ENCODE measurements at places on chromosomes 3 and 15. TPM values are rescaled to one million over a fixed set of nuclear protein-coding genes. Genes with fewer than 3 reads are reported as not detected.

Gene LRRK1
- 3.0 TPM for total RNA-seq

Gene BCHE
- 2.3 TPM for total RNA-seq

GRCh38 chr3:175338775-175339535, 479.8 kb downstream of the NAALADL2 start:
- no peak for DNase-seq

- no peak for DNase-seq
Measured at GRCh38 chr3:42172047-42172654, 81.0 kb downstream of the TRAK1 start.

GRCh38 chr15:41513506-41514227, at the start of gene LTK:
Gene LTK, minus strand, starts transcription at chr15:41513827. Its CDS starts 118 bp downstream, at chr15:41513709.
- DNase-seq, result no peak

DNA sequence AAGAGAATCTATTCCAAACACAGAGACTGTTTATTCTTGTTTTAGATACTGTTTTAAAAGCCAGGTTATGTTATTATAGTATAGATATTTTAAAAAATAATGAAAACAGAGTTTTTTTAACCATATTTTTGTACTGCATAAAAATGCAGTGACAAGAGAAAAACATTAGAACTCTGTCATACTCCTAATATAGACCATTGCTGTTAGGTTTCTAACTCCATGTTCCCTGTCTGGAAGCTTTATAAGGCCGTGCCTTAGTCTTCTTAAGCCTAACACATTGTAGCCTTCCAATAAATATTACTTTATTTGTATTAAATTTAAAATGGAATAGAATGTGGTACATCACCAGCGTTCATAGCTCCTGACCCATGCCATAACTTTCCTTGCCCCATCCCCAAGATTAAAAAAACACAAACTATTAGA, 53.2 kb downstream of the MBNL1 start:
- DNase-seq, result no peak

DNA sequence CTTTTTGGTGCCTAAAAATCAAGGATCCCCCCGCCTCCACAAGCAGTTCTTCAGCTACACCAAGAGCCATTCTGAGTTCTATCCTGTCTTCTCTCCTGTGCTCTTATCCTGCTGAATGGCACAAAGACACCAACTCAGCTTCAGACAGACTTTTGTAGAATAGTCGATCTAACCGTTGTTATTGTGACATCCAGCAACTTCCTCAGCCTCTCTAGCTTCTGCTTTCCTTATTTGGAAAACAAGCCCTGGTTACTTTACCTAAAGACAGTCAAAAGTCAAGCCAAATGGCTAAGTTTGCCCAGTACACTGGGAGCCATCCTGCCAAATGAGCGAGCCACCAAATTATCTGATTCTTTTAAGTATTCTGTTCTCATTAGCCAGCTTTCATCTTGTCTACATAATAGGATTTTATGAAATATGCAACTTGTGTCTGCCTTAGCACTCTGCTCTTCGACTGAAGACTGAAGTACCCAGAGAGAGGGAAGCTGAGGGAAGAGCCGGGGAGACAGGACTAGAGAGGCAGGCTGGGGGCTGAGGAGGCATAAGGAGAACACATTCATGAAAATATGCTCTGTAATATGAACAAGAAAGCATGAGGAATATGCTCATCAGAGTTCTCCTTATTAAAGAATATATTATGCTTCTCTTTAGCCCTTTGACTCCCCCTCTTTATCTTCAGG, 35.1 kb downstream of the LYZL4 start:
- DNase-seq, result no peak

Gene STRIT1
- 11.7 TPM for total RNA-seq

- DNase-seq, result peak; percentile 76
Measured at GRCh38 chr3:156674911-156675829, 780 bp downstream of the TIPARP start.

DNA sequence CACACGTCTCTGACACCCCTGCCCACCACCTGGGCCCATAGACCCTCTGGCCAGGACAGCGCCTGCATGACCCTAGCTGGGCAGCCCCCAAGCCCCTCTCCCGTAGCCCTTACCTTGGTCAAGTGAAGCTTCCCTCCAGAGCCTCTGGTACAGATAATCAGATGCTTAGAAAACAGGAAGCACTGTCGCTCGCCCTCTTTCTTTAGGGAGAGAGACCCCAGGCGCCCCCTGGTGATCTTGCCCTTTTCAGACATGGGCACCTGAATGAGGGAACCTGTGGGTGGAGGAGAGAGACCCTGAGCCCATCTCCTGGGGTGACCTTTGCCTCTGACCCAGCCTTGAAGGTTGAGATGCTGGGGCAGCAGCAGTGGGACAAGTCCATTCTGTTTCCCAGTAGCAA, 65.4 kb downstream of the RASGRF1 start:
- no peak for DNase-seq

Gene TM4SF18
- total RNA-seq, result 11.2 TPM

GRCh38 chr3:7695049-7695448, 806.6 kb upstream of the LMCD1 start:
- no peak for DNase-seq

Gene SNX33
- total RNA-seq, result 11.4 TPM

Gene ZIC4
- total RNA-seq, result not detected

Gene CYP1A2
- total RNA-seq, result not detected

Gene PRC1
- 3.4 TPM for total RNA-seq

Gene GRK7
- total RNA-seq, result not detected

Gene HDC
- total RNA-seq, result 0.52 TPM

Gene GOLGA6L9
- total RNA-seq, result 0.99 TPM

Gene PLA1A
- 2.8 TPM for total RNA-seq

- no peak for DNase-seq
Measured at GRCh38 chr15:70039917-70040316, 57.8 kb downstream of the TLE3 start.

Gene GXYLT2
- total RNA-seq, result 16.2 TPM

DNA sequence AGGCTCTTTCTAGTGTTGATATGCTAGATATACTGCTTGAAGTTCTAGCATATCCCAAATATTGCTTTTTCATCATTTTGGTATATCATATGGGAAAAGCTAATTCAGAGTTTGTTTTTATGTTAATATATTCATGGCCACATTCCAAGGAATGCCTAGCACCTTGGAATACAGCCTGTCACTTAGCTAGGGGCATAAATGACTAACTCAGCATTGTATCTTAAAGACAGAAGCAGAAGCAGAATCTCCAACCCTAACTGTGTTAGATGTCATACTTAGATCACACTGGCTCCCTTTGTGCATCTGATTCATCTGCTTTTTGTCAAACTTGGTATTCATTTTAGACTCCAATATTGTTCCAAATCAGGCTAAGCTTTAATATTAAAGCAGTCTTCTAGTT, 130.8 kb upstream of the TSPAN3 start:
- DNase-seq, result no peak

DNA sequence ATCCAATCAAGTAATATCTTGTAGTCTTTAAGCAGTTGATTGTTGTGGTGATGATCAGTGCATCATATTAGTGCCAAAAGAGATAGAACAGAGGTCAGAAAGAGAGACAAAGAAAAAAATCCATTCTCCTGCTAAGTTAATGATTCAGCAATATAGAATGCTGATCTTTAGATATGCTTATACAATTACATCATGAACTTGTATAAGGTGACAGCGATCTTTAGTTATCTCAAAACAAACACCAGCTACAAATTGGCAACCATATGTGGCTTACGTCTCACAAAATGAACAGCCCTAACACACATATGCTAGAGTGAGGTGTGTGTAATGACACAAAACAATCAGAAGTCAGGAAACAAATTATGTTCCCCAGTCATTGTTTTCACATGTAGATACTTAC, 12.5 kb downstream of the LSAMP start:
- DNase-seq, result no peak

GRCh38 chr3:54176106-54176505, 53.8 kb downstream of the CACNA2D3 start:
- no peak for DNase-seq

Gene CD96
- 0.33 TPM for total RNA-seq

- DNase-seq, result no peak
Measured at GRCh38 chr3:23405081-23405480, 202.0 kb downstream of the UBE2E2 start.

DNA sequence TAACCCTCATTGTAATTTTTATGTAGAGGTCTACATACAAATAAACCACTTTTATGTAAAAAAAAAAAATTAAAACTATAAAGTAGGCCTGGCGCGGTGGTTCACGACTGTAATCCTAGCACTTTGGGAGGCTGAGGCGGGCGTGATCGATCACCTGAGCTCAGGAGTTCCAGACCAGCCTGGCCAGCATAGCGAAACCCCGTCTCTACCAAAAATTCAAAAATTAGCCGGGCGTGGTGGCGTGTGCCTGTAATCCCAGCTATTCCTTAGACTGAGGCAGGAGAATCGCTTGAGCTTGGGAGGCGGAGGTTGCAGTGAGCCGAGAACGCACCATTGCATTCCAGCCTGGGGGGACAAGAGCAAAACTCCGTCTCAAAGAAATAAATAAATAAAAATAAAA, 766 bp upstream of the SLC12A6 start:
- DNase-seq, result no peak

Gene RASL12
- total RNA-seq, result 12.9 TPM

DNA sequence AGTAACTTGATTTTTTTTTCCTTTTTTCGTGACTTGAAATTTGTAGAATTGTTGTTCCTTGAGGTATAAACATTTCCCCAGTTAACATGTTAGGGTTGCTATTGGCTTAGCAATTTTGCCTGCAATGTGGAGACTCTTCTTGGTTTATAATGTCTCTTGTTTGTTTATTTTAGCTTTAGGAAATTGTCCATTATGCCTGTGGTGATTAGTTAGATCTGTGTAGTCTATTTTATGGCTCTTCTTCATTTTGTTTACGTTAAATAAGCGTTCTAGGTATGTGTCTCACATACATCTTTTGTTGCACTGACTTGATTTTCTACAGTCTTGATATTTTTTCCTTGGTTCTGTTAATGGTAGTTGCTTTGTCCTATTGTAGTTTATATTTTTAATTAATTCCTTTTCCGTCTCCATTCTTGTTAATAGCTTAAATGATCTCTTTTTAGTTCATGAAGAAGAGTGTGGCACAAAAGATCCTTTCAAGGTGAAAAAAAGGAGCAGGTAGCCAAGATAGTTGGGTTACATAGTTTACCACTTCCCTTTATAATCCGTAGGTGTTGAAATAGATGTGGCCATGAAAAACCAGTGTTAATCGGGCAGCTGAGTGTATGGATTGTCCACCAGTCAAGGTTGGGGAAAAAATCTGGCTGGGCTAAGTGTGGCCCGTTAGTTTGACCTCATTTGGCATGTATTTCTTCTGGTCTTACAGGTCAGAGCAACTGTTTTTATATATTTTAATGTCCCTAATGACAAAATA, 12.1 kb downstream of the IQGAP1 start:
- DNase-seq, result no peak

- DNase-seq, result no peak
Measured at GRCh38 chr3:160893207-160893606, 137.2 kb downstream of the PPM1L start.

Gene MYL3
- total RNA-seq, result 7,440 TPM

Gene GPR62
- total RNA-seq, result 0.16 TPM

DNA sequence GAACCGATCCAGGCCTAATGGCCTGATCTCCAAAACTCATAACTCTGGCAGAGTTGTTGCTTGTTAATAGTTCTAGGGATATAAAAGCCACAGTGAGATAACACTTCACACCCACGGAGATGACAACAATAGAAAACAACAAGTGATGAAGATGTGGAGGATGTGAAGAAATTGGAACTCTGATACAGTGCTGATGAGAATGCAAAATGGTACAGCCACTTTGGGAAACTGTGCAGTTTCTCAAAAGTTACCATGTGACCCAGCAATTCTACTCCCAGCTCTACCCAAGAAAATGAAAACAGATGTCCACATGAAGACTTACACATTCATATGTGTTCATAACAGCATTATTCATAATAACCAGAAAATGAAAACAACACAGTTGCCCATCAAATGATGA, 3.8 kb downstream of the CMTM7 start:
- no peak for DNase-seq

Gene GNB4
- total RNA-seq, result 11.9 TPM

DNA sequence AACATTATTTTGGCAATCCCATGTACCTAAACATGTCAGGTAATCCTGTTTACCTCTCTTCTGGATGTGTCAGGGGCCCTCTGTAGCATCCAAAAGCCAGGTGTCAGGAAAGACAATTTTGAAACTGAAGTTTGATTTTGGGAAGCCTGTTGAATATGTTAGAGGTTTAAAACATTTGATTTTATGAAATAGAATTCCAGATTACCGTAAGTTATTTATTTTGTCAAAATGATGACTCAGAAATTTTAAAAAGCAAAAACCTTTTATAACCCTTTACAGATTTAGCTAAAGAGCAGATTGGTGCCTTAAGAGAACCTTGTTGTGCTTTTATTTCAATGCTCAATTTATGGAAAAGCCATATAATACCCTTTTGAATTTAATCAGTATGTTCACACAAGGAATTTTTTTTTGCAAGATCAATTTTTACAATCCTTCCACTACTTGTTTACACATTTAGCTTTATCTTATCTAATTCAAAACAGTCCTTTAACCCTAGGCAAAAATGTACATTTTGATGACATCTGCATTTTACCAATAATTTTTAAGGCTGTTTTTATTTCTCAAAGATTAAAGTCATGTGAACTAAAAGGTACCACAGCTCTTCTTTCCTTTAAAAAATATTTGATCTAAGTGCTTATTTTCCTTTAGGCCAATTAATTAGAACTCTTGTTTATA, 10.0 kb downstream of the KIF15 start:
- no peak for DNase-seq

- DNase-seq, result no peak
Measured at GRCh38 chr3:20325563-20325962, 139.6 kb upstream of the SGO1 start.

GRCh38 chr3:142216321-142216720, 9.1 kb downstream of the GK5 start:
- no peak for DNase-seq

DNA sequence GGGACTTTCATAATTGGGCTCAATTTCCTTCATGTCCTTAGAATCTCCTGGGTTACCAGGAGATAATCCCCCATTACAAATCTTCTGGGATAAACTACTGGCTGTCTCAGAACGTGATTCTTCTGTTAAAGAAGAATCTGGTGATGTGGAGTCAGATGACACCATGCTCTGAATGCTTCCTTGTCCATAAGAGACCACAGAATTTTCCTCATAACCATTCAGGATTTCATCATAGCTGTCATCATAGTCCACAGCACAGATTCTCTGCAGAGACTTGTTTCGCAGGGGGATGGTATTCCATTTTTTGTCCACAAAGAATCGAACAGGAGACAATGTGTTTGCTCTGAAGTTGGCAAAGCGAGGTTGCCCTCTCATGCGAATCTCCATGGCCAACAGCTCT, 109.8 kb upstream of the TSPAN3 start:
- DNase-seq, result no peak

Gene ZNF80
- total RNA-seq, result not detected

DNA sequence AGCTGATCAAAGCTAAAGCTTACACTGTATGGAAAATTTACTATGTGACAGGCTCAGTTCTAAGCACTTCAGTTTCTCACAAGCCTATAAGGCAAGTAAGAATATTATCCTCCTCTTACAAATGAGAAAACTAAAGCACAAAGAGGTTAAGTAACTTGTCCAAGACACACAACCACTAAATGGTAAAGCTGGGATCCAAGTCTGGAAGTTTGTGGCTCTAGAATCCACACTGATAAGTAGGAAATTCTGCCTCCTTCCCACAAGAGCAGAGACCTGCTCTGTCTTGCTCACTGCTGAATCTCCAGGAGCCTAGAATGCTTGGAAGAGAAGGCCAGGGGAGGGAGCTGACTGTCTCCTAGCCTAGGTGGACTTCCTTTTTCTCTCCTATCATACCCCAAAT, 60.6 kb downstream of the MAGI1 start:
- DNase-seq, result no peak
